Cardiac muscle cell (in vitro differentiated cells and primary cell): ENCODE measurements at places on chromosomes 2 and 18. TPM values are rescaled to one million over a fixed set of nuclear protein-coding genes. Genes with fewer than 3 reads are reported as not detected.

DNA sequence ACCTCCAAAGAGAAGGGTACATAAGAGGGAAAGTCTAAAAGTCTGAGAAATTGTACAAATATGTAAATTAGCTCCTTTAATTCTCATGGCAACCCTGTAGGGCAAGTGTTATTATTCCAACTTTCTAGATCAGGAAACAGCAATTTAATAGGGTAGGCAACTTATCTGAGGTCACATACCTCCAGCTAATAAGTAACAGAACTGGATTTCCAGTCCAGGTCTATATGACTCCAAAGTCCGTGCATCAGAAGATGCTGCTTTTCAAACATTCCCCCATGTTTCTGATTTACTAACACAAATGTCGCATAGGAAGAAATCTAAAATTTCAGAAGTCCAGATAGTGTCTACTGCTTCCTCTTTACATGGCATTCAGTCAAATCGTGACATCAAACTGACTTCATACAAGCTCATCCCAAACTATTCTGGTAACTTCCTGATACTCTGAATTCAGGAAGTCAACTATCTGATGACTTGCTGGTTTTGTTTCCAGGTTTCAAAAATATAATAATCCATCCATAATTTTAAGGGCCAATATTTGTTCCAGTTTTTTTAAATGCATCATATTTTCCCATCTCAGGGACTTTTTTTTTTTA, 419.3 kb upstream of the ACVR2A start:
- no peak for DNase-seq

- no peak for DNase-seq
Measured at GRCh38 chr2:175726223-175726622, 275.8 kb downstream of the LNPK start.

The HOXD9 gene
- total RNA-seq, result not detected in 2 replicates

The RIT2 gene
- not detected in 2 replicates for total RNA-seq

- DNase-seq, result peak; percentile 41
Measured at GRCh38 chr18:28635530-28635929, 458.6 kb upstream of the CDH2 start.

The COL4A4 gene
- 0.14 and 0.15 TPM in 2 replicates for total RNA-seq

- peak; percentile 23 for DNase-seq
Measured at GRCh38 chr2:8851811-8852560, 14.6 kb upstream of the KIDINS220 start.

- no peak for DNase-seq
Measured at GRCh38 chr2:199662255-199662654, 188.7 kb downstream of the FTCDNL1 start.

The BIN1 gene
- total RNA-seq, result 65.4 and 94.9 TPM in 2 replicates

The HTRA2 gene
- 39.9 and 55.1 TPM in 2 replicates for total RNA-seq

- DNase-seq, result peak; percentile 70
Measured at GRCh38 chr18:58635891-58636290, 7.0 kb upstream of the ALPK2 start.

The HOXD12 gene
- not detected in 2 replicates for total RNA-seq

DNA sequence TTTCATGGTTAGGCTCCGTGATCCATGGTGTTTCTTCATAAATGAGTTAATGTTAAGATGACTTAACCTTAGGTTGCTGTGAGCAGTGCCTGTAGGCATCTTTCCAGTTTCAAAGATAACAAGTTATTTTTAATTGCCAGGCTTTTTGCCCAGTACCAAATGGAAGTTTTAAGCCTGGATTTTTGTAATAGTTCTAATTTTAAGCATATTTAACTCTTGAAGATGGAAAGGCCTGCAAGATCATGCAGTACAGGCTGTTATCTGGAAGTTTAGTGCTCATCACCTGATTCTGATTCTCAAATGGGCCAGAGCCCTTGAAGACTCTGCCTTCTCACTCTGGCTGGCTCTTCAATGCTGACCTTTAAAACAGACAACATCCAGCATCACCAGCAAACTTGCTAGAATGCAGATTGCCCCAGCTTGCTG, 141.3 kb downstream of the NCK2 start:
- no peak for DNase-seq

GRCh38 chr2:102986826-102987490, 225.1 kb downstream of the TMEM182 start:
- no peak for DNase-seq

The CDH20 gene
- total RNA-seq, result not detected in 2 replicates

The MYO7B gene
- 0.06 TPM in 1 of 2 replicates, not detected in the other for total RNA-seq

- no peak for DNase-seq
Measured at GRCh38 chr2:139813340-139813739, 1033.2 kb upstream of the NXPH2 start.

GRCh38 chr2:180062178-180062577, 55.1 kb upstream of the CWC22 start:
- no peak for DNase-seq

The SLC4A1AP gene
- 30.2 and 34.8 TPM in 2 replicates for total RNA-seq

DNA sequence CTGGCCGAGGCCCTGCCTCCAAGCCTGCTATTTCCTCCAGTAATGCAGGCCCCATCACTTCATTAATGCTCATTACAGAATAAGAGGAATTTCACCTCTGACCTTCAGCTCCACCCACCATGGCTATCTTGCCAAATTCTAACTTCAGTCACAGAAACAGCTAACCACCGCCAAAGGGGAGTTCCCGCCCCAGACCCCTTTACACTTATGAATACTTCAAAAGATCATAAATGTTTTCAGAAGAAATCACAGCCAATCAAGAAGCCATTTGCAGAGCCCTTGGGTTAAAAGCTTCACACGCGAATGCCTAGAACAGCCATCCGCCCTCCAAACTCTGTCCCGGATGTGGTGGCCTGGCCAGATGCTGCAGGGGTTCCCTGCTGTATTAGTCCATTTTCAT, 73.8 kb upstream of the TWIST2 start:
- no peak for DNase-seq

GRCh38 chr2:223396993-223397392, 205.2 kb downstream of the SCG2 start:
- DNase-seq, result no peak

The CABYR gene
- total RNA-seq, result 0.99 and 1.7 TPM in 2 replicates

DNA sequence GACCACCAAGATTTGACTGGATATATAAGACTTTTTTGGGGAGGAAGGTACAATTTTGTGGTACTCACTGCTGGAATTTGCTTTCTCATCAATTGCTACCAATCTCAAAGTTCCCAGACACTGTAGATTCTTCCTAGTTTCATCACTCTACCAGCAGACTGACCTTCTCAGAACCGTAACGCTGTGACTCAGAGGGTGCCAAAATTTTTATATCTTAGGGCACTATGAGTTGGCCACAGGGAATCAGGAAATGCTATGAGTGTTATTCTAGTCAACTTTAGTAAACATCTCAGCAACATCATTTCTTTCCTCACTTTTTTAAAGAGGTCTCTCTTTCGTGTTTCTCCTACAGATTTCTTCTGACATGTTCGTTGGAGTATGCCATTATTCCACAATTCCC, 499.0 kb downstream of the TMX3 start:
- peak; percentile 25 for DNase-seq

GRCh38 chr18:12479536-12479935, 71.8 kb downstream of the PRELID3A start:
- no peak for DNase-seq

GRCh38 chr2:118321432-118322105, 233.3 kb downstream of the INSIG2 start:
- no peak for DNase-seq

The FKBP7 gene
- 13.8 and 18.7 TPM in 2 replicates for total RNA-seq

GRCh38 chr2:176814740-176815367, 397.7 kb upstream of the HNRNPA3 start:
- peak; percentile 13 for DNase-seq

DNA sequence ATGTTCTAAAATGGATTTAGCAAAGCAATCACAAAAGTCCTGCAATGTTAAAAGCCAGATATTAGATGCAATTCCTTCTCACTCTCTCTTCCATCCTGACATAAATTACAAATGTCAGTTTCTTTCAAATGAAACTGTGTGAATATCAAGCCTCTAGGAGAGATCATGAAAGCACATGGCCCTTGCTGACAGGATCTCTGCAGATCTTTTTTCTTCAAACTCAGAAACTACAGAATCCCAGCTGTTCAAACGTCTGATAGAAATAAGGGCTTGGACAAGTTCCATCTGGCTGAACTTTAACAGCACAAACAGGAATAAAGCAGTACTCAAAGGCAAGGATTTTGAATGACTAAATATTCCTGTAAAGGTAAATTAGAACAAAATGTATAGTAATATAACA, 47.6 kb downstream of the PDE1A start:
- no peak for DNase-seq

DNA sequence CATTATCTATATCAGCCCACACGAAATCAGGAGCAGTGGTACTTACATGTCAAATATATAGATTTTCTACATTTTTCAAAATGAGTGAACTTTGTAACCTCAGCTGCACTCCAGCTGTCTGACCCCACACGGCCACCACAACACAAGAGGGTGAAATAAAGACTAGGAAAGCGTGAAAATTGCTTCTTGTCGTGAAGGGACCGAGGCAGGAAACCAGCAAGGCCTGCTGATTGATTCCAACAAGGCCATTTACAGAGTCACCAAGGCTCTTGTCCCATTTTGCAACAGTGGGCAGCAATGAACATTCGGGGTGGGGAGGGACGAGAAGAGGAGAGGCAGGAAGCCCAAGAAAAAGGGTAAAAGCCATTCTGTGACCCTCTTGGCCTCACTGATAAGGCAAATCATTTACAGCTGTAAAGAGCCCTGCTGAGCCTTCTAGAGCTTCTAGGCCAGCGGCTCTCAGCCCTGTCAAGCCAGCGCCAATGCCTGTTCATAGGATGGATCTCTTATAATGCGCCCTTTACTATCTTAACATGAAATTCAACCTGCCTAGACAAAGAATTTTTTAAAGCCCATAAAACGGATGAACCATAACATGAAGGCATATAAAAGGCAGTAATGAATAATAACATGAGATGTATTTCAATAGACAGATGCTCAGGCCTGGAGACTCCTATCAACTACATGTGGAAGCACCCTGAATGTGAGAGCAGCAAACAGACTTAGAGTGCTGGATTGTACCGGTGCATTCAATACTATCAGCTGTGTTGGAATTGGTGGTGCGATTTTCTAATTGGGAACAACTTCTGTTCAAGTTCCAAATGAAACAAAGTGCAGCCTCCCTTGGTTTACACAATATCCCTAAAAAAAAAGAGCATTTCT, 269.0 kb downstream of the CDCA7 start:
- peak; percentile 48 for DNase-seq

DNA sequence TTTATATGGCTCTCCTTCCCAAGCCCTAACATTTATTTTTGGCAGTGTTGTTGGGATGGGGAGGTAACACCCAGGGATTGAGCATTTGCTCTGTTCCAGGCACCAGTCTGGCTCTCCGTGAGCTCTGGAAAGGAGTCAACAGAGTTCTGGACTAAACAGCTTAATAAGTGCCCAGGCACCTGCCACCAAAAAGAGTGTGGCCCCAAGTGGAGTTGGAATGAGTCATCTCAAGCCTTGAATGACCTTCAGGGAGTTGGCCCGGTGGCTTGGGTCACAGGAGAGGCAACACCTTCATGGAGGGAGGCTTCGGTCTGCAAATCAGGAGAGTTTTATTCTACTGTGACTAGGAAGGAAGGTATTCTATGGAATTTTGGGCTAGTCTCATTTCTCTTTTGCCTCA, 203.2 kb downstream of the DLGAP1 start:
- DNase-seq, result no peak

DNA sequence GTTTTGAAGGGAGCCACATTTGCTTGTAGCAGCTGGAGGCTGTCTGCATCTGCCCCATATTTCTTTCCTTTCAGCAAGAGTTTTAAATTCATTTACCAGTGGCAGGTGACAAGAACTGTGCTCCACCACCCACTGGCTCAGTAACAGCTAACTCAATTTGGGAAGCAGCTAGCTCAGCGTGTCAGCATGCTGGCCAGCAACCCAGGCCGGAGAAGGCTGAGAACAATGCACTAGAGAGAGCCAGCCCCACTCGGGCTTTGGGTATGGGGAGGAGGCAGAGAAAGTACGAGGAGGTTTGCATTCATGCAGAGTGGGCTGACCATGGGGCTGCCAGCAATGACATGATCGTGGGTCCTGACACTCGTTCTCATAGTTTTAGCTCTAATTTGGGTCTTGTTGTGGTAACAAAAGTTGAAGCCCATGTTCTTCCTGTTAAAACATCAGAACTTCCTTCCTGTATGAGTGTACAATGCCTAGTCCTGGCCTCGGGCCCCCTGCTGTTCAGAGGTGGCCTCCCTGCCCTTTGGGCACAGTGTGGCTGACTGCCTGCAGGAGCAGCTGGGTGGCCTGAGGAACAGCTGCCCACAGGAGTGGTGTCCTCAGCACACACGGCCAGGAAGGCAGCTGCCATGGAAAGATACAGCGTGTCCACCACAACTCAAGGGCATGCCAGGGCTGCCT, 23.0 kb downstream of the CDC42EP3 start:
- DNase-seq, result no peak

DNA sequence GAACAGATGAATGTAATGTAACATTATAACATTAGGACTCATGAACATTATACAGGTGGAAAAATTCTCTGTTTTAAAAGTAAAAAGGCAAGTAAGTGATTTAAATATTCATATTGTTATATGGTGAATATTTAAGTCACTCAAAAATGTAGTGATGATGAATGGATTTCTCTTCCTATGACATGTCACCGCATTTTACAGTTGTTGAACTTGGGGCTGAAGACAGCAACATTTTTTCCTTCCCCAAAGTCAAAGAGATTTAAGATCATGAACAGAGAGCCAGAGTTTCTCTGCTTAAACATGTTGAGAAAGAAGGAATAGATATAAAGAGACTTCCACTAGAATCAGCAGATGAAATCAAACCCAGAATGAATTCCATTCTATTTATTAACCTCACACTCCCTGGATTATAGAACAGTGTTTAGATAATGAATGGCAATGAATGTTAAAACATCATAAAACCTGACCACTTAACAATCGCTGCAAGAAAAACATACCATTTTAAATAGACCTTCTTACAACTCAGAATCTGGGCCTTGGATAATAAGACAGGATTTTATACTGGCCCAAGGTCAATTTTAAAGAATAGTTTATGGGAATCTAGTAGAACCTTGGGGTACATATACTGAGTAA, 163.6 kb upstream of the SIX2 start:
- no peak for DNase-seq

The MOGAT1 gene
- total RNA-seq, result not detected in 2 replicates

DNA sequence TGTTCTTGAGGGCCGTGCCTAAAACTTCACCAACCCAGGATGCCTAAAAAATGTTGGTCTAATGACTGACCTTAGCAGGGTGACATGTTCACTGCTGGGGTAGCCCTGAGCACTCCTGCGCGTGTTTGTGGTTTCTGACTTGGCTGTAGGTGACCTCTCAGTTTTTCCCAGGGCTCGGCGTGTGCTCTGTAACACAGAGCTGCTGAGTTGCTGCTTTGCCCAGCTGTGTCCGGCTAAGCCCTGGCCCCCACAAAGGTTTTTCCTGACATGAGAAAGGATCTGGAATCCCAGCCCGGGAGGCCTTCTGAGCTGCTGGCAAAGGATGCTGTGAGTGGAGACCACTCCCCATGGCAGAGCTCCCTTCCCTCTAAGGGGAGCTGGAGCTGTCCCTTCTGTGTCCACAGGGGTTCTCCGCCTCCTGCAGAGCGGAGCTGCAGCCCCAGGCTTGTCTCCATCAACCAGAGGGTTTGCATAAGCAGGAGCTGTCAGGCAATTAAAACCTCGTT, 52.7 kb downstream of the CRIM1 start:
- DNase-seq, result peak; percentile 65

GRCh38 chr2:34104601-34105000, 505.5 kb upstream of the FAM98A start:
- peak; percentile 9 for DNase-seq
